NCI-H748 treated with DMSO at 0.1 percent for 48 hours (cell line): ENCODE measurements at places on chromosomes 6 and 20.

- no peak for DNase-seq
These were observed 625.7 kb downstream of the HTR1B start for GRCh38 chr6:76837564-76837963.

GRCh38 chr6:135458051-135458450 is 39.5 kb downstream of the AHI1 start:
- DNase-seq = no peak

- DNase-seq = peak; percentile 88
These were observed 598.3 kb upstream of the HS3ST5 start for GRCh38 chr6:114941078-114941477.

GRCh38 chr6:69581581-69581980 is 215.2 kb downstream of the LMBRD1 start:
- no peak for DNase-seq

DNA sequence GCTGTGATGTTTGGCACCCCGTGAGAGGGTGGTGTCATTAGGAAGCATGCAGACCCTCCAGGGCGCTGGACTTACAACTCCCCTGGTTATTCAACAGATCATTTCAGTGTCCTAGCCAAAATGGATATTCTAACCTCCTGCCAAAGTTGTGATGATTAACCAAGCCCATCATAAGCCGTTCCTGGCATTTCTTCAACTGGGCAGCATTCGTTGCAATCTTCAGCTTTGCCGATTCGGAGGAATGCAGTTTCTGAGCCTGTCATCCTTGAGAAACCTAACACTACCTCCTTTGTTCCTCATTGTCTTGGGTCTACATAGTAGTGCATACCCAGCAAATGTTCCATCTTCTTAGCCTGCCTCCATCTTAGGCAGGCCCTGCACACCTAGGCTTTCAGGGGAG is 79.2 kb upstream of the MAP3K4 start:
- no peak for DNase-seq

GRCh38 chr20:10798811-10799210 is 125.0 kb upstream of the JAG1 start:
- no peak for DNase-seq

DNA sequence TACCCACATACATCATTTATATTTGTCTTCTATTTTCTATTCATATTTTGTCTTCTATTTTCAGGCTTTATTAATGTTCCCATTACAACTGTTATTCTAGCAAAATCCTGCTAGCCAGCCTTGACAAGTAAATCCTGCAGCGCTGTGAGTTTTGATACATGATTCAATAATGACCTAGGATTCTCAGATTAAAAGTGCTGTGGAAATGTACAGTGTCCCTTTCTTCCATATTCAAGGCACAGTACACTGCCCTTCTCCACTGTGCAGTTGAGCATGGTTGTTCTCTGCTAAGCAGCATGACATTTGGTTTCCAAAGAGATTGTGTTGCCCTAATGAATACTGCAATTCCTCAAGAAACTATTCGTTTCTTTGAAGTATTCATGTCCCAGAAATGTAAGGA is 5.8 kb upstream of the HEY2 start:
- DNase-seq = no peak

DNA sequence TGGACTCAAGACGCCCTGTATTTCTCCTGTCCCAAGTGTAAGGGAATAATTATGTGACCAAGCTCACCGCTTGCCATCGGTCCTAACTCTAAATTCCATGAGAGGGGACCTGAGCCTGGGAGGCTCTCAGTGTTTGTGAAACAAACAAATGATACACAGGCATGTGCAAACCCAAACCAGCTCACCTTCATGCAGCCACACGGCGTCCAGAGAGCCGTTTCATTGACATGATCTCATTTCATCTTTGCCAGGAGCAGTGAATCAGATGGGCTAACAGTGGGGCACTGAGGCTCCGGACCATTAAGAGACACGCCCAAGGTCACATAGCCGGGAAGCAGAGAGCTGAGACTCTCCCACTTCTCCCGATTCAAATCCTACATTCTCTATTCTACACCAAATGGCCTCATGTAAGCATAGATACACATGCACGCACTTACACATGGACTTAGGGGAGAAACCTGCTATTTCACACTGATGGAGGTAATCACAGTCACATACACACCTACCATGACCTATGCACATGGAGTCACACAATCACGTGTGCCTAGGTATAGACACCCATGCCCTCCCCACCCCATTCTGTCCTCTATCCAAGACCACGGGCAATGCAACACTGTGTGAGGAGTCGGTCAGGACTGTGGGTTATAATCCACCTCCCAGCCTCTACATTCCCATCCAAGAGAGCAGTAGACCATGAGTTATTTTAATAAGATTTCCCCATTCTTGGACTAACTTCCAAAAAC is 1.1 kb downstream of the BNIP5 start:
- DNase-seq = no peak

GRCh38 chr6:36840432-36841403 is 1.5 kb upstream of the CPNE5 start:
- DNase-seq = no peak

DNA sequence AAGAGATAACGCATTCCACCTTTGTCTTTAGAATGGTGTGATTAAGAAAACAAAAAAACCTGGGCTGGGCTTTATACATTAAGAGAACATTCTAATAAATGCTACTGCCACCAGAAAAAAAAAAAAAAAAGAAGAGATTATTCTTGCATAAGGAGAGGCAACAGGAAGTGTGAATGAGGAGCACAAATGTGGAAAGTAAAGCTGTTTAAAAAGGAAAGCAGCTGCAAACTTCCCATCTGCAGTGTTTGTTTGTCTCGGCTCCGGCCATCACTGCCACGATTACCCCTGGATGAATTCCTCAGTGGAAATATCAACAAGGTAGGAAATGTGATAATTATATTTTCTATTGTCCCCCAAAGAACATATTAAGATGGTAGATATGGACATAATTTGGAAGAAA is 223.9 kb downstream of the PHF3 start:
- no peak for DNase-seq

GRCh38 chr6:56046576-56046975 is 171.2 kb upstream of the BMP5 start:
- no peak for DNase-seq

- no peak for DNase-seq
These were observed 45.2 kb upstream of the FANCE start for GRCh38 chr6:35406711-35407485.

GRCh38 chr6:40585651-40586269 is 1.4 kb downstream of the LRFN2 start:
- DNase-seq = peak; percentile 88

DNA sequence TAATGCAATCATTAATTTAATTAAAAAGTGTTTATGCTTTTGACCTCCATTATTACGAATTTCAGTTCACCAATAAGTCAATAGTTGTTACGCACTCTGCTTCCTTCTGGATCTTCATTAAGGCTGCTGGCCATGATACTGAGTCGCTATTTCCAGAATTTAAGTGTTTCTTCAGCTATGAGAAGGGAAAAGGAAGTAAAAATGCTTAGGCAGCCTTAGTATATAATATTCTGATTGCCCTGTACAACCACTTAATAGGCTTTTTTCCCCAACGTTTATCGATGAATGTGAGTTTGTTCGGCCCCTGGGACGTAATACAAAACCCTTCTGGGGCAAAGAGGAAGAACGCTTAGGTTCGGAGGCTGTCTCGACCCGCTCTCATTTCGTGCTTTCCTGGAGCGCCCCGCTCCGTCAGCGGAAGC is 644 bp downstream of the OARD1 start:
- DNase-seq = no peak

DNA sequence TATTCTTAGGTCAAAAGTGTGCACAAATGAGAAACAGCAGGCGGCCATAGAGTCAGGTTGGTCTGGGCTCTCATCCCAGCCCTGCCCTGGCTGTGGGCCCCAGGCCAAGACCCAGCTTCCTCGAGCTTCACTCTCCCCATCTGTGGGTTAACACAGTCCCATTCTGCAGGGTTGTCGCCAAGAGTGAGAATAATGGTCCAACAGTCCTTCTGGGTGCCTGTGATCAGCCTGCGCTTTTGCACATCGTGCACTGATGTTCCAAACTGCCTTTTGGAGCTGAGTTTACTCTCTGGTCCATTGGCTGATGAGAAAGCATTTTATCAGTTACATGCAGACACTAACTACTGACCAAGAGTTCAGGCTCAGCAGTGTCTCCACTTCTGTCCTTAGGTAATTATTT is 82.6 kb downstream of the INSM1 start:
- peak; percentile 66 for DNase-seq

GRCh38 chr6:151263035-151263434 is 23.3 kb downstream of the AKAP12 start:
- DNase-seq = no peak

DNA sequence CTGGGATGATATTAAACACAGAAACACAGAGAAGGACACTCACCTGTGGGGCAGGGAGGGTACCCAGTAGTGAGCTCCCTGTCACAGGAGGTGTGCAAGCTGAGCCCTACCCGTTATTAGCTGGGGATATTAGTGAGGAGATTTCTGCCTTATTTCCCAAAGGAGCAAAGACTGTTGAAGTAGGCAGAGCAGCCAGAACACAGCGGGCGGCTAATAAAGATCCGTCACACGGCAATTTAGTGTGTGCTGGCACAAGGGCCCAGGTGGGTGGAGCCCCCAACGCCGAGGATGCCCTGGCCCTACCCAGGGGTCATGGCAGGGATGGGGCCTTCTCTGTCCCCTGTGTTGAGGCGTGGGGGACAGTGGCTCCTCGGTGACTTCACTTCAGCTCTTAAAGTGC is 8.3 kb downstream of the VSTM2L start:
- no peak for DNase-seq

DNA sequence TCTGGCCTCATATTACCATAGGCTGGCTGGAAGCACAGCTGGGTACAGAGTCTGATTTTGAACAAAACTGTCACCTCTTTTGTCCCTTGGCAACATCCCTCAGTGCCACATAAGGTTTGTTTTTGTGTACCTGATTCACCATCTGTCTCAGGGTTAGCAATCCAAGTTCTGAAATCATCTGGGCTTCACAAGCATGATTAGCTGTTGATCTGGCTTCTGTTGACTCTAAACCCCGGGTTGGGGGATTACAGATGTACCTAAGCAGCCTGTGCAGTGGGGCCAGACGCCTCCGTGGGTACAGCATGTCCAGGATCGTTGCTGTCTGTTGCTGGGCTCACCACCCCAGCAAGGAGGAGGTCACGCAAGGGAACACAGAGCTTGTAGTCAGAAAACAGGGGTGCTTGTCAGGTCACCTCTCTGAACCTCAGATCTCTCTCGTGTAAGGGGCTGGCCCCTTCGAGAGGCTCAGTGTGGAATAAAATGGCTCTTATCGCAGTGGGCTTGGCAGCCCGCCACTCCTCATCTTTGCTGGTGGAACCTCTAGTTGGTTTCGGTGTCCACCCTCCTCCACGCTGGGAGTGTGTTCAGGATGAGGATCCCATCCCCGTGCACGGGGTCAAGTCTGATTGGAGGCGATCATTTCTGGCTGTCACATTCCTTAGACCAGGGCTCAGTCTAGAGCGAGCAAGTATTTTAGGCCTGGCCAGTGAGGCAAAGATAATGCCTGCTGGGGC is 39.2 kb upstream of the ZNF831 start:
- DNase-seq = no peak

- no peak for DNase-seq
These were observed 48.2 kb downstream of the RFX6 start for GRCh38 chr6:116925088-116925794.

DNA sequence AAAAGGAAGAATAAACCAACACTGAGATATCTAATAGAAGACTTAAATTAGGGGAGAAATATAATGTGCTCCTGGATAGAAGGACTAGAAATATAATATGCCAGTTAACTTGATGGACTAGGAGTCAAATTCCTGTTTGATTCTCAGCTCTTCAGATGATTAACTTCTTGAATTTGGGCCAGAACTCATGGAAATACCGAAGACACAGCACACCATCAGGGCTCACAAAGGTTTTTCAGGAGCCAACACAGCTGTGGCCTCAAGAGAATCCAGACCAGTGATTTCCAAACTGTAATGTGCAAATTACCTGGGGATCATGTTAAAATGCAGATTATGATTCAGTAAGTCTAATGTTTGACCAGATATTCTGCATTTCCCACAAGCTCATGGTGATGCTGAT is 33.8 kb upstream of the LRRC1 start:
- no peak for DNase-seq

GRCh38 chr6:21193790-21194475 is 399.6 kb upstream of the SOX4 start:
- no peak for DNase-seq

DNA sequence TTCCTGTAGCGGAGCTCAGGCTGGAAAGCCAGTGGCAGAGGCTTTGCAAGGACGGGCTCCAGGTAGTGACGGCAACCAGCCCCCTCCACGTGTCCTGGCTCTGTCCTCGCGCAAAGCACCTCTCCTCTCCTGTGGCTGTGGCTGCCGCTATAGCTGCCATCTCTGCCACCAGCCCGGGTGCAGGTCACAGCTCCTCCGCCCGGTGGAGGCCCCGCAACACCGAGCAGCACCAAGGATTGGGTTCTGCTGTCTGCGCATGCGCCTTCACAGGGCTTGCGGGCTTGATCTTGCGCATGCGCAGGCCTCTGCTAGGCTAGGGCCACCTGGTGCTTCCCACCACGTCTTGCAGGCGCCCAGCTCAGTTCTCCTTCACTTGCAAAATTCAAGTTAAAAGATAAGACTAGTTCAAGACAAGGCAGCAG is 625.4 kb downstream of the QKI start:
- DNase-seq = no peak

DNA sequence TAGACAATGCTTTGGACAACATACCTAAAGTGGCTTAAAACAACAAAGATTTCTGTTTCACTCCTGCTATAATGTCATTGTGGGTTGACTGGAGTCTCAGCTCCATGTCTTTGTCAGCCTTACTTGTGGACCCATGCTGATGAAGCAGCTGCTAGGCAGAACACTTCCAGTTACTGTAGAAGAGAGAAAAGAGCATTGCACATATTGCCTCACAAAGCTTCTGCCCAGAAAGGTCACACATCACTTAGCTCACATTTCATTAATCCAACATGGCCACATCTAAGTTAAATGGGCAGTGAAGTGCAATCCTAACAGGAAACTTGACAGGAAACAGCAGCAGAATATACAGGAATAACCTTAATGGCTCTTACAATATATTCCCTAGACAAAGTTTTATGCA is 480.5 kb upstream of the HTR1E start:
- no peak for DNase-seq

GRCh38 chr6:106527979-106528378 is 101.3 kb downstream of the RTN4IP1 start:
- DNase-seq = no peak

- no peak for DNase-seq
These were observed 117.9 kb upstream of the PTPN1 start for GRCh38 chr20:50392138-50392866.

DNA sequence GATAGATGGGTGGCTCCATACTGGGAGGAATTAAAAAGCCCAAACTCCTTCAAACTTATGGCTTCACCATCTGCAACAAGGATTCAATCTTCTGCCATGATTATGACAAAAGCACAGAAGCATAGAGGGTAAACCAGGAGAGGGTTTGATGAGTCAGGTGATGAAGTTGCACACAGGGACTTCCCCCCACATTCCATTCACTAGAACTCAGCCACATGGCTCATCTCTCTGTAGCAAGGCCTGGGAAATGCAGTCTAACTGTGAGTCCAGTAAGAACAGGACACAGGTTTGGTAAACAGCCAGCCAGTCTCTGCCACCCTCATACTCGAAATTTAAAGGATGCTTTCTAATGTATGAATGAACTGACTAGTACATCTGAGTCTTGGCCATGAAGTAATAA is 142.9 kb downstream of the HIVEP2 start:
- DNase-seq = no peak

GRCh38 chr6:36839749-36840431 is 646 bp upstream of the CPNE5 start:
- peak; percentile 46 for DNase-seq

- DNase-seq = no peak
These were observed 660.4 kb upstream of the FLRT3 start for GRCh38 chr20:14997791-14998190.
